ENCODE measurements at places on chromosomes 6 and 20.

- no peak for DNase-seq
These were observed 29.4 kb downstream of the PREP start for GRCh38 chr6:105373481-105373880.

GRCh38 chr6:22513667-22514066, 55.7 kb upstream of the HDGFL1 start:
- DNase-seq = no peak

DNA sequence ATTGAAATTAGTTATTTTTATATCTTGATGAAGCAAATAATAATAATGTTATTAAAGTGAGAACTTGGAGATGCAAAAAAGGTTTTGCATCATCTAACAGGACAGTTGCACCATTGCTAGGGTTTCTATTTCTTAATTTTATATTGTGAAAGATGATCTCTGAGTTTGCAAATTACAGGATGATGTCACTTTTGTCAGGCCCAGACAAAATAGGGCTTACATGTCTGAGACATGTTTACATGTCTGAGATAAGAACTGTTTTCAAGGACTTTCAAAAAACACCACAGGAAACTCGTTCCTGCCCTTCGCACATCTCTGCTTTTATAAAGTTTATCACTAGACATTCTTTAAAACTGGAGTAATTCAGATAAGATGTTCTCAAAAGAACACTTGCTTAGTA, 1075.8 kb upstream of the MANEA start:
- DNase-seq = no peak

DNA sequence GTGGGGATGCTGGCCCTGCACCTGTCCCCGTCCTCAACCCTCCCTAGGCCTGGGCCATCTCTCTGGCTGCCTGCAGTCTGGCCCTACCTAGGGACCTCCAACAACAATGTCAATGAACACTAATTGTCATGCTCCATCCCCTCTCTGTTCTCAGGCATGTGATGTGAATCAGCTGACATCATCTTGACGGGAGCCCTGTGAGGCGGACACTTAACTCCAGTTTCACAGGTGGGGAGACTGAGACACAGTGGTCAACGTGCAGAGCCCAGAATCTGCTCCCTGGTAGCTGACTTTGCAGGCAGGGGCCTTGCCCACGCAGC, 762 bp upstream of the TCEA2 start:
- DNase-seq = no peak

DNA sequence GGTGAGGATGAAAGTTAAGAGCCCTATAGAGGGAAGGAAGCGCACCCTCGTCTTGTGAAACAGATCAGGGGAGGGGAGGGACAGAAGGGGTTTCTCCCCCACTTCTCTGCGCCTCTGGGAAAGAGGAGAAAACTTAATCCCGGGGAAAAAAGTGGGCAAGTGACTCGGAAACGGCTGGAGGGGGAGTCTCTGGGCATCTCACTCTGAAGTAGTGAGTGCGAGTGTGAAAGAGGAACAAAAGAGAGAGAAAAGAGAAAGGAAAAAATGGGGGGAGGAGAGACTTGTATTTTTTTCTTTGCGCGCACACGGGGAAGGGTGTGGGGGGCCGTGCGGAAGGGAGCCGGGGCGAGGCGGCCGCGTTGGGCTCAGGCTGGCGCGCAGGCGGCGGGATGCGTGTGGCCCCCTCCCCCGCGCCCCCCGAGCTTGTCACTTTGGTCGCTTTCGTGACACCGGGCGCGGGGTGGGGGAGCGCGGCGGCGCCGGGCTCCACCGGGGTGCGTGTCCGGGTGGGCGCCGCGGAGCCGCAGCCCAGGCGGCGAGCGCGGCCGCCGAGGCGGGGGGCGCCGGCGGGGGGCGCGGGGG, 454 bp downstream of the L3MBTL3 start:
- peak; percentile 31 for DNase-seq

- DNase-seq = no peak
These were observed 60.2 kb upstream of the ZNFX1 start for GRCh38 chr20:49338061-49338460.

DNA sequence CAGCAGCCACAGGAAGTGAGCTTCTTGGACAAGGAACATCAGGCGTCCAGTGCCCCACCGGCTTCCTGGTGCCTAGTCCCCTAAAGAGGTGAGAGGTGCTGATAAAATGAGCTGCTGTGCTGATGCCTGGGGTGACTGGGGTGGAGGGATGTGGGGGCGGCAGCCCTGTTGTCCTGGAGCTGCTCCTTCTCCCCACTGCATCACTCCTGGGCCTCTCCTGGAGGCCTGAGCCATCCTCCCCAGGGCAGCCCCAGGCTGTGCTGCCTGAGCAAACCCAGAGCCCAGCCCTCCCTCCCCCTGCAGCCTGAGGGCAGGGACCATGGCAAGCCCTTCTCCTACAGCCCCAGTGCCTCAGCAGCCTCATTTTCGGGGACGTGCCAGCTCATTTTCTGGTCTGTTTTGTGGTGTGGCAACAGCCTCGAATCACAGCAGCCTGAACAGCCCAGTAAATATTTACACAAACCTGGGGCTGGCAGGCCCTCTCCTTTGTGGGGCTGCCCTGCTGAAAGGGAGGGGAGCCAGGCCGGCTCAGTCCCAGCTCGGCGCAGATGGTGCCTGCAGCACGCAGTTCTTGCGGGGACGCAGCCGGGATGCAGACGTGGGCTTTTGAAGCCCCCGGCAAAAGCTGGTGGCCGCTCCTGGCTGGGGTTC, 259.9 kb downstream of the DLL1 start:
- no peak for DNase-seq

DNA sequence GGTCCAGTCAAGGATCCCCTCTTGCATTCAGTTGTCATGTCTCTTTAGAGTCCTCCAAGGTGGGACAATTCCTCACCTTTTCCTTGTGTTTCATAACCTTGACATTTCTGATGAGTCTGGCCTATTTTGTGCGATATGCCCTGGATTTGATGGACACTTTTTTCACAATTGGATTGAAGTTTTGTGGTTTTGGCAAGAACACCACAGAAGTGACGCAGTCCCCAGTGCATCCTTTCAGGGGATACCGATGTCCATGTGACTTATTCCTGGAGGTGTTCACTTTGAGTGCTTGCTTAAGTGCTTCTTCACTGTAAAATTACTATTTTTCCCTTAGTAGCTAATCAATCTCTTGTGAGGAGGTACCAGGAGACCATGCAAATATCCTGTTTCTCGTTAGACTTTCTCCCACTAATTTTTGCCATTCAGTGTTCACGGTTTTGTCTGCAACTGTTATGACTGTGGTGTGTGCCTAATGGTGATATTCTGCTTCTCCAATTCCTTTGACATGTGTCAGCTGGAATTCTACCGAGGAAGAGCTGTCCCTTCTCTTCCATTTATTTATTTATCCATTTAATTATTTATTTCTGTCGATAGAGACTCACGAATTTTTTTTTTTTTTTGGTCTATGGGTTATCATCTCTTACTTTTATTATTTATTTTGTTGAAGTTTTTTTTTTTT, 30.8 kb downstream of the BPIFB4 start:
- DNase-seq = no peak

GRCh38 chr20:24909861-24910260, 39.2 kb upstream of the CST7 start:
- no peak for DNase-seq

Data from activated T-cell treated with anti-CD3 and anti-CD28 coated beads, Interleukin-2, amount 50 U/mL, for 4 hours (primary cell).